ENCODE measurements at places on chromosomes 16 and 17. TPM values are rescaled to one million over a fixed set of nuclear protein-coding genes. Genes with fewer than 3 reads are reported as not detected.

SLC13A2 gene
- 0.61 TPM for total RNA-seq

CLEC18A gene
- 2.3 TPM for total RNA-seq

ITGB4 gene
- 16.8 TPM for total RNA-seq

NGFR gene
- 2.9 TPM for total RNA-seq

PTX4 gene
- not detected for total RNA-seq

GDPD3 gene
- 7.7 TPM for total RNA-seq

RFWD3 gene
- 16.7 TPM for total RNA-seq

TOB1 gene
- total RNA-seq: 98.5 TPM

KRTAP4-9 gene
- not detected for total RNA-seq

Measured in upper lobe of left lung (tissue), 6 donors.